ENCODE measurements at places on chromosomes 7 and 10. TPM values are rescaled to one million over a fixed set of nuclear protein-coding genes. Genes with fewer than 3 reads are reported as not detected.

DNA sequence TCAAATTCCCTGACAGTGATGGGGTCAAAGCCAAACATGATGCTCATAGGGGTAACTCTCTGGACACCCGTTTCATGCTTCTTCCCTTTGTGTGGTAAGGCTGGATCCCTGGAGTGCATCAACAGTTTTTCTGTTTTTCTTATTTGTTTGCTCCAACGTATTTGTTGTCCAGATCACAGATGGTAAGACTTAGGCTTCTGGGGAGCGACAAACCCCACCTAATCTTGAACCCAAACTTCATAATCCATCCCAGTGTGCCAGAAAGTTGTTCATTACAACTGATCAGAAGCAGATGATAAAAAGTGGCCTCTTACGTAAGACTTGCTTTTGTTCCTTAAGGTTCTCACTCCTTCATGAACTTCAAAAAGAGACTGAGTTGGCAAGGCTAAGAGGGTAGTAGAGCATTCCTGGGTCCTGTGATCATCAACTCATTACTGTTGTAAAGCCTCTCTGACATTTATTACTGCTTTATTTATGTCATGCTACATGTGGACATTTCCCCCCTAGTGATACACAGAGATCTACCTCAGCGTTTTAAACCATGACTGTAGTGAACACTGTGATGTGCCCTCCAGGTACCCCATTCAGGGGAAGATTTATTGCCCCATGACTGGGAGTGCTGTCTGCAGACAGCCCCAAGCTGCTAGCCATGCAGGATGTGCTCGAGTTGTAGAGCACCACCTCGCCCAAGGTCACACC is 125.6 kb downstream of the CCDC71L start:
- no peaks in the 10 kb centered on the region for H3K27me3 ChIP-seq
- H3K4me1 ChIP-seq = no peaks in the 10 kb centered on the region
- no peak overlapping the region for H3K27ac ChIP-seq
- H3K36me3 ChIP-seq = no peaks in the 10 kb centered on the region

- no peaks in the 10 kb centered on the region for H3K27me3 ChIP-seq
- no peaks in the 10 kb centered on the region for H3K4me1 ChIP-seq
- H3K36me3 ChIP-seq = peaks cover 2% of the 10 kb centered on the region
- DNase-seq = no peak
- no peak overlapping the region for H3K27ac ChIP-seq
- no peak overlapping the region for H3K4me3 ChIP-seq
Observed at GRCh38 chr7:1364906-1365570, 94.2 kb downstream of the MICALL2 start.

DNA sequence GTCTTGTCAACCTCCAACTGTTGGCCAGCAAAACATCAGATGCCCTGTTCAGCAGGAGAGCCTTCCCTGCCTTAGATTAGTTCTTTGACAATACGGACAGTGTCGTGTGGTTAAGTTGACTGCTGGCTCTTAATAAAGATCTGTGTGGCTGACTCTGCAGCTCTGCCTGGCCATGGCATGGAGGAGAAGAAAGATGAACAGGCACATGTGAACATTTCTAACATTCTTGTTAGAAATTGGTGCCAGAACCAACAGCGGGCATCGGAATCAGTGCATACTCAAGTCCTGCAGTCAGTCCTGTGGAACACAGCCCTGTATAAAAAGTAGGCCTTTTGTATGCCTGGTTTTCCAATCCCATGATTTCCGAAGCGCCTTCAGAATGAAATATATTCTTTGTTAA is 455.6 kb downstream of the POM121L12 start:
- H3K36me3 ChIP-seq = no peaks in the 10 kb centered on the region
- no peak overlapping the region for H3K4me3 ChIP-seq
- no peaks in the 10 kb centered on the region for H3K4me1 ChIP-seq
- no peaks in the 10 kb centered on the region for H3K27me3 ChIP-seq

DNA sequence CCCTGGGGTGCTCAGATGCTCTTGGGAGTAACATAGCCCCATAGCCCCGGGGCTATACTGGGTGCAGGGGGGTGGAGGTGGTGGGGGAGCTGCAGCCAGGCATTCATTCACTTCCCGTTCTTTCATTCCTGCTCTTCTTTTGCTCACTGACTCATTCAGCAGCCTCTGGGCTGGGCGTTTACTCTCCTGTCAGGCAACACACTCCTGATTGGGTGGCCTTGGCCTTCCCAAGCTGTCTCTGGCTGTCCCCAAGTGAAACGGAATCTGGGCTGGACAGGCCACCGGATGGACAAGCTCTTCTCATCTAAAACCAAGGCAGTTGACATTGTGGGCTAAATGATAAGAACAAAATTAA is 34.6 kb downstream of the CHST3 start:
- no peaks in the 10 kb centered on the region for H3K36me3 ChIP-seq
- no peaks in the 10 kb centered on the region for H3K27me3 ChIP-seq
- peak; percentile 56 for DNase-seq
- no peak overlapping the region for H3K27ac ChIP-seq
- H3K4me3 ChIP-seq = no peak overlapping the region

DNA sequence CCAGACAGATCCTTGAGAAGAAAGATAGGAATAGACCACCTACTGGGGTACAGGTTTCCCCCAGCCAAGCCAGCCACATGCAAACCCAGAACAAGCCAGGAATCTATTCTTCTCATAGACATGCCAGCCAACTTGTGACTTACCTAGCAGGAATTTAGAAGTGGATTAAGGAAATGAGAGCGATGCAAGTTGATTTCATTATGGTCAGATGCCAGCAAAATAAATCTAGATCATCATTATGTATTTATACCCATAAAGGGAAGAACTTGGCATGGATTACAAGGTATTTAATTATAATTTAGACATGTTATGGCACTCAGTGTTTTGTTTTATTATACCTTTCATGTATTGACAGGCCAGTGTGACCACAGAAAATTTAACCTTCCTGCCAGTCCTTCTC is 32.8 kb downstream of the SLC35G1 start:
- DNase-seq = no peak
- H3K36me3 ChIP-seq = peaks cover 4% of the 10 kb centered on the region
- H3K27ac ChIP-seq = no peak overlapping the region
- no peaks in the 10 kb centered on the region for H3K27me3 ChIP-seq

SFMBT2 gene
- 6.7 TPM for total RNA-seq

GBX1 gene
- total RNA-seq = not detected

POMZP3 gene
- total RNA-seq = 8.5 TPM

All from H9 (cell line).